ENCODE measurements at places on chromosomes 7 and 10. TPM values are rescaled to one million over a fixed set of nuclear protein-coding genes. Genes with fewer than 3 reads are reported as not detected.

Gene TRIL
- not detected for total RNA-seq

Gene NFE2L3
- total RNA-seq: 7.8 TPM

Gene CPA4
- total RNA-seq: 0.21 TPM

Gene SH2B2
- total RNA-seq: 9.2 TPM

Gene DRGX
- not detected for total RNA-seq

Gene CREM
- total RNA-seq: 37.9 TPM

Gene PRKG1
- total RNA-seq: 1.2 TPM

Gene ARHGAP12
- 36.8 TPM for total RNA-seq

Gene TMEM178B
- total RNA-seq: 0.10 TPM

Gene GALNT17
- total RNA-seq: not detected

Gene RBP4
- not detected for total RNA-seq
